ENCODE measurements at places on chromosomes 2 and 18. TPM values are rescaled to one million over a fixed set of nuclear protein-coding genes. Genes with fewer than 3 reads are reported as not detected.

The DSEL gene
- 6.4 TPM for total RNA-seq

DNA sequence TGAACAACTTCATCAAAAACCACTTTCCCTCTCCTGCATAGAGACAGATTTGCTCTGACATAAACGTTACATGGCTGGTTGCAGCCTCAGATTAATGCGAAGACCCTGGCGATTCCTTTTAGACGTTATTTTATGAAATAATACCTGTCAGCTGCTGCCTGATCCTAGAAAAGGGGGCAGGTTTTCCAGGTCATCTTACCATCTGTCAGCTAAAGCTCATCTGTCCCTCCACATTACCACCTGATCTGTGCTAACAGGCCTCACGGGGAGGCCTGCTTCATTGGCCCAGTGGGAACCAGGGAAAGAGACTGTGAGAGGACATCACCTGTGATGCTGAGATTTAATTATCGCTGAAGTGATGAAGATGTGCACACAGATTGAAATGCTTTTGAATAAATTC is 261.0 kb downstream of the ARHGAP15 start:
- H3K27ac ChIP-seq, result no peak overlapping the region
- DNase-seq, result no peak
- H3K27me3 ChIP-seq, result no peaks in the 10 kb centered on the region
- H3K36me3 ChIP-seq, result no peaks in the 10 kb centered on the region

DNA sequence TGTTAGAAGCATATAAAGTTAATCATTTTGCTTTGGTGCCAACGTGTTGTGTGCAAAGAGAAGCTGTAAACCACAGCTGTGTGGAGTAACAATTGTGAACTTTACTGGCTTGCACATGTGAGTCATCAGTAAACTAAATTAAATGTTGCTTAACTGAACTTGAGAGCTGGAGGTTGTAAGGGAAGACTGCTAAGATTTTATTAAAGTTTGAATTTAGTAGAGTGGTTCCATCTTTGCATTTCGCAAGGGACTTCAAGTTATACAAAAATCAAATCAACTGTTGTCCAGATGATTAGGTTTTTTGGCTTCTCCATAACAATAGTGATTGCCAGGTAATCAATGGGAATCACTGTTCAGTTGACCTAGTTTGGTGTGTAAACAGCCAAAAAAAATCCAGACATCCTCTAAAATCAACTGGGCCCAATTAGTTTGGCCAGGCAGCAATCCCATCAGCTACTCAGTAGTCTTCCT is 247.4 kb downstream of the MYO3B start:
- no peak overlapping the region for H3K4me3 ChIP-seq
- no peaks in the 10 kb centered on the region for H3K36me3 ChIP-seq
- H3K27me3 ChIP-seq, result no peaks in the 10 kb centered on the region
- H3K4me1 ChIP-seq, result no peaks in the 10 kb centered on the region
- DNase-seq, result no peak
- H3K27ac ChIP-seq, result no peak overlapping the region

DNA sequence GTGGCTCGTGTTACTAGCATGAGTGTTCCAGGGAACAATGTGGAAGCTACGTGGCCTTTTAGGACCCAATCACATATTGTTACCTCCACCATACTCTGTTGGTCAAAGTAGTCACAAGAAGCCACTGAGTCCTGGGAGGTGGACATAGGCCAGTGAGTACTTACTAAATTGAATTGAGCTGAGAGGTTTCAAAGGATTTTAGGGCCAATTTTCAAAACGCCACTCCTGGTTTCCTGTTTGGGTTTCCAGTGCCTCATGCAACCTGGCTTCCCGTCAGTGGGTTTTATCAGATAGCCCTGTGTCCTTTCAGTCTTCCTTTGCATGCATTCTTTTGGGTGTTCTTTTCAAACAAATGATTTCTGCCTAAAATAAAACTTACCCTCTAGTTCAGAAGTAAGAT is 56.3 kb downstream of the FBLN7 start:
- H3K36me3 ChIP-seq, result no peaks in the 10 kb centered on the region
- no peak overlapping the region for H3K4me3 ChIP-seq
- no peaks in the 10 kb centered on the region for H3K27me3 ChIP-seq
- no peak overlapping the region for H3K27ac ChIP-seq
- no peaks in the 10 kb centered on the region for H3K4me1 ChIP-seq
- no peak for DNase-seq

The SLC23A3 gene
- total RNA-seq, result 2.8 TPM

DNA sequence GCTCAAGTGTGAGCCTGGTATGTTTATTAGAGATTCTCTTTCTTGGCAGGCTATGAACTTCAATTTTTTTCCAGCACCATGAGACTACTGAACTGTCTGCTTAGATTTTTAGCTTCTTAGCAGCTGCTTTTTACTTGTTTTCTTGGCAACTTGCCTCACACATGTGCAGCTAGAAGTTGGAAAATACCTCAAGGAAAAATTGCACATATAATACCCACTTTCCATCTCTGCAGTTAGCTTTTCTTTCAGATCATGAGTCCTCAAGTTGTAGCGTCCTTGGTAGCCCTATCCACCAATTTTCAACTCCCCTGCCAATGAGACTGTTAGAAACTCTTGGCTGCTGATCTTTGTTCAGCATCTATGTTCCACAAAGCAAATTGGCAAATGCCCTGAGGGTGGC is 302.1 kb downstream of the HRH4 start:
- H3K4me3 ChIP-seq, result no peak overlapping the region
- H3K27ac ChIP-seq, result no peak overlapping the region
- no peaks in the 10 kb centered on the region for H3K36me3 ChIP-seq
- H3K27me3 ChIP-seq, result no peaks in the 10 kb centered on the region
- DNase-seq, result no peak

GRCh38 chr2:107811411-107811810 is 15.3 kb upstream of the RGPD4 start:
- no peak overlapping the region for H3K4me3 ChIP-seq
- DNase-seq, result no peak
- H3K36me3 ChIP-seq, result no peaks in the 10 kb centered on the region
- no peak overlapping the region for H3K27ac ChIP-seq
- no peaks in the 10 kb centered on the region for H3K4me1 ChIP-seq

DNA sequence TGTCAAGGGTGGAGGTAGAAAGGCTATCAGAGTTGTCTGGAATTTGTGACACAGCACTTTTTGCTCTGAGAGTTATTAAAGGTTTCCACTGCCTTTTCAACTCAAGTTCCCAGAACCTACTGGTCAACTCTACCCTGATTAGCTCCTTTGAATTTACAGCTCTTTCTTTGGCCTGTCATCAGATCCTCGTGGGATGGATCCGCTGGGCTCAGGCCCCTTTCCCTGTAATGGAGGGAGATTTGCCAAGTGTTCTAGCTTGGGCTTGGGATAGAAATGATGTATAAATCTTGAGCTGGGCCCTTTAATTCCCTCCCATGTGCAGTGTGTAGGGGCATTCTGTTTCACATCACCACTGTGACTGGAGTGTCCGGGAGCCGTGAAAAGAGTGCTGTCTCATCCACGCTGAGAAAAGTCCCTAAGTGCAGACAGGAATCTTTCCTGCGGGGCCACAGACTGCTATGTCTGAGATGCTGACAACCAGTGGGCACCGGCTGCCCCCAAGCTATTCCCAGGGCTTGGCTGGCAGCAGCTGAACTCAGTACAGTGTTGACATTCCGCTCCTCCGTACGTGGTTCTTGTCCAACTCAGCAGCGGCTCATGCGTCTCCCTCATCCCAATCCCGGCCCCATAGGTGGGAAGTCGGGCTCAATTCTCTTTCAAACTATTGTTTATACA is 46.9 kb upstream of the ARHGAP28 start:
- H3K4me1 ChIP-seq, result no peaks in the 10 kb centered on the region
- H3K27ac ChIP-seq, result no peak overlapping the region
- H3K36me3 ChIP-seq, result no peaks in the 10 kb centered on the region
- no peak overlapping the region for H3K4me3 ChIP-seq

The CCDC74B gene
- 4.5 TPM for total RNA-seq

GRCh38 chr18:35635170-35635569 is 53.6 kb downstream of the GALNT1 start:
- no peaks in the 10 kb centered on the region for H3K36me3 ChIP-seq
- DNase-seq, result peak; percentile 58
- no peak overlapping the region for H3K27ac ChIP-seq
- no peaks in the 10 kb centered on the region for H3K27me3 ChIP-seq

- no peaks in the 10 kb centered on the region for H3K4me1 ChIP-seq
- no peak overlapping the region for H3K27ac ChIP-seq
- H3K36me3 ChIP-seq, result no peaks in the 10 kb centered on the region
- H3K27me3 ChIP-seq, result no peaks in the 10 kb centered on the region
- no peak for DNase-seq
- H3K4me3 ChIP-seq, result no peak overlapping the region
These were observed 130.0 kb downstream of the CDH19 start for GRCh38 chr18:66473882-66474281.

- H3K4me1 ChIP-seq, result no peaks in the 10 kb centered on the region
- no peaks in the 10 kb centered on the region for H3K36me3 ChIP-seq
- DNase-seq, result no peak
- no peak overlapping the region for H3K4me3 ChIP-seq
These were observed 8.0 kb upstream of the CYP27C1 start for GRCh38 chr2:127228102-127228501.

The TMEM169 gene
- total RNA-seq, result 4.6 TPM

DNA sequence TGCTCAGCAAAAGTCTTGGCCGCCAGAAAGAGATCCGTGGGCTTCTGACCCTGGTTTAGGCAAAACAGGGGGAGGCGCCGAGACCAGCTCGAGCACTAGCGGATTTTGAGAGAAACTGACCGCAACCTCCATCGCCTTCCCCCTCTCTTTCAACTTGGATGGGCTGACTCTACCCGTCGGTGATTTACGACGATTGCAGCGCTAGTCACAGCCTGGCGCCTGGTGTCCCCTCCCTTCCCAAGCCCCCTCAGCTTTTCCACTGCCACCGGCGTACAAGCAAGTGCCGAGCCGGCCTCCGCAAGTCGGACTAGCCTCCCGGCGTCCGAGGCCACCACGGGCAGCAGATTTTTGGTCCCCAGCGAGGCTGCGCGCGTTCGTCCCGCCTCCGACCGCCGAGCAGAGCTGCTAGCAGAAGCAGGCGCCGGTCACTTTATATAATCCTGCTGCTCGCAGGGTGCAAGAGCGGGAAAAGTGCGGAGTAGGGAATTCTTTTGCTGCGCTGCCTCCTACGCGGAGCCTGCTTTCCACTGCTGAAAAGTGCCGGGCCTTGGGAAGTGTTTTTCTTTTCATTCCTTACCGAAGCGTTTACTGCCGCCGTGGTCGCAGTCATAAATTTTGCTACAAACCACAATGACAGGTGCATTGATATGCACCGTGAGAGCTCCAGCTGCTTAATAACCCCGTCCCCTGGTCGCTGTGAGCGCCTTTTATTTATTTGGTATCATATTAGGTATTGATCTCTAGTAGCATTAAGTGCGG is 7.7 kb downstream of the HOXD3 start:
- DNase-seq, result peak; percentile 91
- H3K4me3 ChIP-seq, result peak overlapping the region; percentile 65
- H3K4me1 ChIP-seq, result peaks cover 4% of the 10 kb centered on the region
- H3K27ac ChIP-seq, result peak overlapping the region; percentile 90
- H3K27me3 ChIP-seq, result no peaks in the 10 kb centered on the region
- H3K36me3 ChIP-seq, result no peaks in the 10 kb centered on the region

- peaks cover 3% of the 10 kb centered on the region for H3K36me3 ChIP-seq
- no peaks in the 10 kb centered on the region for H3K27me3 ChIP-seq
- peaks cover 4% of the 10 kb centered on the region for H3K4me1 ChIP-seq
- peak within 1 kb of the TSS; percentile 94 for H3K27ac ChIP-seq
- peak; percentile 98 for DNase-seq
These were observed at the start of gene MTIF2 for GRCh38 chr2:55268907-55269644. MTIF2 (minus strand) TSS chr2:55269231; CDS start chr2:55263858, 5,373 bp downstream.

The DCDC2C gene
- not detected for total RNA-seq

- no peak for DNase-seq
- H3K27me3 ChIP-seq, result peaks cover 39% of the 10 kb centered on the region
- no peaks in the 10 kb centered on the region for H3K36me3 ChIP-seq
These were observed 6.4 kb upstream of the BCL11A start for GRCh38 chr2:60559880-60560279.

The RFX8 gene
- total RNA-seq, result 0.28 TPM

GRCh38 chr2:137957033-137957432 is 7.2 kb upstream of the HNMT start:
- no peak overlapping the region for H3K4me3 ChIP-seq
- H3K27me3 ChIP-seq, result no peaks in the 10 kb centered on the region
- H3K27ac ChIP-seq, result no peak overlapping the region

DNA sequence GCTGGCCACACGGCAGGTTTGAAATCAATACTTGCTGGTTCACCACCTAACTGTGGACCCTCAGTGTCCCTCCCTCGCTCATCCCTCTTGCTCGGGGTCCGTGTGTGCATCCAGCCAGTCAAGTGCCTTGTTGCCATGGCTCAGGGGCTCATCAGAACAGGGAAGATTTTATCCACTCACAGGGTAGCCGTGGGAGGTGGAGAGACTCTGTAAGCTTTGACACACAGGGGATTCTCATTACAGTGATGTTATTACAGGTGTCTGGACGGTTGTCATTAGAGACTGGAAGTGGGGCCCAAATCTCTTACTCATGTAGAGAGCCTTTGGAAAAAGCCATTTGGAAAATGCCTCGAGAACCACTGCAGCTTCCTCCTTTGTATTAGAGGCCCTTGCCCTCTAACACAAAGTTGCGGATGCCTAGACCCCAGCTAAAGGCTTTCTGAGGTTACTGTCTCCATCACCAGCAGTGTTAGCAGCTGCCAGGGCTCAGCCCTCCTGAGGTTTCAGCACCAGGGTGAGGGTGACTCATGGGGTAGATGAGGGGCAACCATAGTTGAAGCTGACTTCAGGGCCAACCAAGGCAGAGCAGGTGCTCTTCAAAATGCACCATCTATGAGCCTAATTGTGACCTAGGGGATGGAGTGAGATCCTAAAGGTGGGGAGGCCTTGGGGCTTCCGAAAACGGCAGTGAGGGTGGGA is 195.6 kb downstream of the CLIP4 start:
- peaks cover 2% of the 10 kb centered on the region for H3K4me1 ChIP-seq
- H3K4me3 ChIP-seq, result no peak overlapping the region
- no peak for DNase-seq
- H3K36me3 ChIP-seq, result no peaks in the 10 kb centered on the region

DNA sequence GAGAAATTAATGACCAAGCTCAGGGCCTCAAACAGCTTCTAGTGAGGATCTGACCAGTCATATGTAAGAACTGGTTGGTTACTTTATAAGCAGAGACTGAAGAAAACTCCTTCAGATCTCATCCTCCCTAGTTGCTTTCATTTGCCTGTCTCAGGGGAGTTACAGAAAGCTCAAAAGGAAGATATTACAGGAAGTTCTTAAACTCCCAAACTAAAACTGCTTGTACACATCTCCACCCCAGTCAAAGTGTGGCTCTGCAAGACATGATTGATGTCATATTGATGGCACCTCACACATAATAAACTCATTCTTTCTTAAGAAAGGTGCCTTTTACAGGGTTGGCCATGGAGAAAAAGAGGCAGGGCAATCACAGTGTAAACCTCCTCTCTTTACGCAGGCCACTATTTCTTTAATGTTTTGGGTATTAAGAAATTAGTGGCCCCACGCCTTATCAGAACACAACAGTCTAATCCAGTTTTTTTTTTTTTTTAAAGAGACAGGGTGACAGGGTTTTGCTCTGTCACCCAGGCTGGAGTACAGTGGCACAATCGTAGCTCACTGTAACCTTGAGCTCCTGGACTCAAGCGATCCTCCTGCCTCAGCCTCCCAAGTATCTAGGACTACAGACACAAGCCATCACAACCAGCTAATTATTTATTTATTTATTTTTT is 62.6 kb upstream of the STK17B start:
- H3K4me3 ChIP-seq, result no peak overlapping the region
- no peaks in the 10 kb centered on the region for H3K36me3 ChIP-seq
- H3K27ac ChIP-seq, result no peak overlapping the region
- DNase-seq, result no peak
- H3K27me3 ChIP-seq, result no peaks in the 10 kb centered on the region

The TMX3 gene
- total RNA-seq, result 52.7 TPM

The SPATA3 gene
- not detected for total RNA-seq
